Activated CD4-positive, alpha-beta T cell treated with anti-CD3 and anti-CD28 coated beads, Interleukin-2, amount 10 ng/mL, durations not matched to agents 7 days and 5 days (primary cell): ENCODE measurements at places on chromosomes 6 and 20.
A peak's percentile ranks its signal among the peaks of the same experiment; 100 is the strongest.

GRCh38 chr6:138231381-138231886 is 13.1 kb upstream of the PBOV1 start:
- DNase-seq: no peak

DNA sequence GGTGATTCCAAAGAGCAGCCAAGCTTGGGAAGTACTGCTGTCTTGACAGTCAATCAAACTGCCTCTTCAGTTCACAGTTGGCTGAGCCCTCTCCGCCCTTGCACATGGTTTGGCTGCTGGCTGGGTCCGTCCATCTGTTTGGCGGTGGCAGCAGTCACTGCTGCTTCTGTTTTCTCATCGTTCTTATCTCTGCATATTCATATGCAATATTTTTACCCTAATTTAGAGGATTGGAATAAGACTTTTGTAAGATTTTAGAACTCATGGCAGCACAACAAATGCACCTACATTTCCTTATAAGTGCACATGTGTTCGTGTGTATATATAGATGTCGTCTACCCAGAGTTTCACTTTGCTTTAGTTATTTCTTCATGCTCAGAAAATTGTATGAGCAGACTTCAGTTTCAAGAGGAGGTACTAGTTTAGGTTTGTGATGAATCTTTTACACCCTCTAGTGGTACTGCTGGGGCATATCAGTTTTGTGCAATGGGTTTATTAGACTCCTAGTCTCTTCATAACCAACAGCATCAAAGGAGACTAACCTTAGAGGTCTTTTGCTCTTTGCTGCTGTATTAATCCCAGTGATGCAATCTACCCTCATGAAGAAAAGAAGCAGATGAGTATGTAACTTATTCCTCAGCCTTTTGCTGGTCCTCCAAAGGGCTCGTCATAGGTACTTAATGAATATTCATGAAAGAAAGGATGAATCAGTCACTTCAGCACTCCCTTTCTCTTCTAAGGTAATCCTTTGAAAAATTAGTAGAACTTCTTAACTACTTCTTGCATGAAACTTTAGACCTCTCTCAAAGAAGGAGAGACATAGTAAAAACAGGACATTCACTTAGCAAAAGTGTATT is 44.3 kb downstream of the KHDC1L start:
- DNase-seq: peak; percentile 14

DNA sequence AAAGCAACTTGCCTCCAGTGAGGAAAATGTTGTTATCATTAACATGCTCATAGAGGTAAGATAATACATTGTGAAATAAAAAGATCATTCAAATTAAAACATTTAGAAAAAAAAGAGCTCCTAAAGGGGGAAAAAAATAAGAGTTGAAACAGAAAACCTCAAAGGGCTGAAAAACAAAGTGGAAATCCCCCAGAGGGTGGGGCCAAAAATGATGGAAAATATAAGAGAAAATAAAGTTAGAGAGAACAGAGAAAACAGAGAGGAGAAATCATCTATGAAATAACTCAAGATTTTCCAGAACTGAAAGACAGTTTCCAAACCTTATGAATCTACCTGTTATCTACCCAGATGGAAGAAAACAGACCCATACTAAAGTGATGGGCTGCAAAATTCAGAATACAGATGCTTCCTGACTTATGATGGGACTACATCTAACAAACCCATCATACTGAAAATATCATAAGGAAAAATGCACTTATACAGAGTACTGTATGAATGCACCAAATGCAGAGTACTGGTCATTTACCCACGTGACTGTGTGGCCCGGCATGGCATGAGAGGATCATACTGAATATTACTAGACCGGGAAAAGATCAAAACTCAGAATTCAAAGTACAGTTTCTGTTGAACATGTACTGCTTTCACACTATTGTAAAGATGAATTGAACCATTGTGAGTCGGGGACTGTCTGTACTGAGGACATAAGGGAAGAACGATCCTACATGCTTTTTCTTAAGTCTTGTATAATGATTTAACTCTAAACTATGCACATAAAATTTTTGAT is 4.0 kb downstream of the ZBTB24 start:
- no peak for DNase-seq

DNA sequence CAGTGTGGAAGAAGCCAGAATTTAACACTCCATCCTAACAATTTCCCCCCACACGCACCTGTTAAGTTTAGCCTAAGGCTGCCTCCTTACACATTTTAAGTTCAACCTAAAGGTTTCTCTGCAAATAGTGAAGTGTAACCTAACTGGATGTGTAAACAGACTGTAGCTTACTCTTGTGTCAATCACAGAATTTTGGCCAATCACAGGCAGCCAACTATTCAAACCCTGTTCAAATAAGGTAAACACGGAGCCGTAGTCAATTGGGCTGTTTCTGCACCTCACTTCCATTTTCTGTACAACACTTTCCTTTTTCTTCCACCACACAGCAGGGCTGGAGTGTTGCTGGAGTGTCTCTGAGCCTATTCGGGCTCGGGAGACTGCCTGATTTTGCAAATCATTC is 92.1 kb downstream of the ISM1 start:
- DNase-seq: no peak

DNA sequence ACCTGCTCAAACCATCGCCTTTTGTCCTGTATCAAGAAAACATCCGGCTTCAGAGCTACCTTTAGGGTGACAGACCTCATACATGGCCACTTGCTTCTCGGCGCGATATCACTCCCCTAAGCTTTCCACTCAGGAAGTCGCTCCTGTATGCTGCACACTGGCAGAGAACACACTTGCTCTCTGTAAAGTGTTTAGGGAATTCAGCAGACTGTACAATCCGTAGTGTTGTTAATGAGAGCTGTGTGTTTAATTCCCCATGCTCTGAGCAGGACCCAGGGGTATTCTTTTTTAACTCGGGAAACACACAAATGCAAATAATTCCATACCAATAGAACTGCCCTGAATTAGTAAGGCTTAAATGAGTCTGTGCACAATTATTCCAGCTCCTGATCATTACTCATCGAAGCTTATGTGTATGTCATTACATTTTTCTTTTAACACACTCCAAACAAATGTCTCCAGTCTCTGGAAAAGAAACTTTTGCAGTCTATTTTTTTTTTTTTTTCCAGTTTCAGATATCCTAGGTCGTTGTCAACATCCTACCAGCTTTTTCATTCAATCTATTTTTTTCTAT is 338.7 kb upstream of the ARID1B start:
- no peak for DNase-seq

DNA sequence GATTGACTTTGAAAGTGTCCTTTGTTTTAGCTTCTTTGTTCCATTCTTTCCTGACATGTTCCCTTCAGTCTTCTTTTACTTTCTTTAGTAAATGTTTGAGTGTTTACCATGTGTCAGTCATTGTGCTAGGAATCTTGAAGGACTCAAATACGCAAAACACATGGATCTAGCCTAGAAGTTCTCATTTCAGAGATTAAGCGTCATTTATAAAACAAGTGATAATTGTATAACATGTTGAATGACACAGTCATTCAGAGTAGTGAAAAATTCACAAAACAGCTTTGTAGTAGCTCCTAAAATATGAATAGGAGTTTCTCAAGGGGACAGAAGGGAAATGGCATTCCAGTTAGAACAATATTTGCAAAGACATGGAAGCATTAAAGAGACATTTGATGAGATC is 66.9 kb downstream of the MACROD2 start:
- no peak for DNase-seq

DNA sequence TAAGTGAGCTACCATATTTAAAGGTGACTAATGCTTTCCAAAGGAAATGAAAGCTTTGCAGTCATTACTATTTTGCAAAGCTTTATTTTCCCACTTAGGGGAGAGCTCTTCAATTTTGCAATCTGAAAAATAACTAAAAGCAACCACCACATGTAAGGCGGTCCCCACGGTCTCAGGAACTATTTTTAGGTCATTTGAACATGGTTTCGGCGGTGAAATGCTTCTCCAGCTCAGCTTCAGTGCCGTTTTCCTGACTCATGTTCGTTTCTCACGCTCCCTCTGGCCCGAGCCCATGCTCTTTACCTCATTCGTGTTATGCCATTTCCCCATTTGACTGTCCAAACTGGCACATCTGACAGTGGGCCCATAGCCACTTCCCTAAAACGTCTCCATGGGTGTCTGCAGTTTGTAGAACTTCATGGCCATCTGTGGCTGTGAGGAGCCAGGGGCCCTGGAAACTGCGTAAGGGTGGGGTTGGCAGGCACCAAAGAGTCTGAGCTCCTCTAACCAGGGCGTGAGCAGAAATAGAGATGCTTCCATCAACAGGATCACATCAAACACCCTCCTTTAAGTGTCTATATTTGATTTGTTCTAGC is 46.5 kb downstream of the ADTRP start:
- DNase-seq: peak; percentile 23

- DNase-seq: no peak
Observed at GRCh38 chr20:10639737-10640556, 33.9 kb downstream of the JAG1 start.

GRCh38 chr6:34459899-34460593 is 5.8 kb upstream of the PACSIN1 start:
- peak; percentile 64 for DNase-seq

DNA sequence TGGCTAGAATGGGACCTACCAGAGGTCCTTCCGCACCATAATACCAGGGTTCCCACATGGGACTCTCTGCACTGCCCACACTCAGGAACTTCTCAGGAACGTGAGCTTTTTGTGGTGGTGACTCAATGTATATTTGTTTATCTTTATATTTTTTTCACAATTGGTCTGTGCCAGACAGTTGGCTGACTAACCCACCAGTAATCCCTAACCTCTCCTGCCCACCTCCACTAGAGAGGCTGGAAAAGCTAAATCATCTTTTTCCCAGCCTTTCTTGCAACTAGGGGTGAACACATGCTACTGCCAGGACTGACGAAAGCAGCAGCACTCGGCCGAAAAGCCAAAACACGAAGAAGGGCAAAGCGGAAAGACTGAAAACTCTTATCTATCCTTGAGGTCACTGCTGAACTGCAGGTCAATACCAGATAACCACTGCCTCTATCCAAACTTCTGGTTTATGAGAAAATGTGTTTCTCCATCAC is 112.9 kb downstream of the TRERF1 start:
- DNase-seq: no peak

- DNase-seq: no peak
Observed at GRCh38 chr6:117955684-117956256, 48.7 kb downstream of the SLC35F1 start.

- no peak for DNase-seq
Observed at GRCh38 chr6:157249826-157250225, 73.5 kb downstream of the TMEM242 start.

GRCh38 chr6:126127659-126128058 is 141.3 kb downstream of the TRMT11 start:
- no peak for DNase-seq

DNA sequence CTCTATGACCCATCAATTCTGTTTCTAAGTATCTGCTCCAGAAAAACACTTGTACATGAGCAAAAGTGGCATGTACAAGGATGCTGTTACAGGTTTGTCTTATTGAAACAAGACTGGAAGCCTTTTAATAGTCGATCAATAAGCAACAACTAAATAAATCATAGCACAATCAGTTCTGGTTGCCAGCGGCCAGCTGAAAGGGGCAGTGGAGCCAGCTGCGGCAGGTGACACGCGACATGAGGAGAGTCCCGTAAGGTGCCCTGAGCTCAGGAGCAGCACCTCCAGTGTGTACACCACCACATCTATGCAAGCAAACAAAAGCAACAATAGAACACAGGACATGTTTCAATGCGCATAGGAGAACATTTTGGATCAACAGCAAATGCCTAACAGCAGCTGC is 20.7 kb upstream of the NNAT start:
- no peak for DNase-seq

- DNase-seq: no peak
Observed at GRCh38 chr6:170447561-170447930, 105.6 kb downstream of the PSMB1 start.

GRCh38 chr6:135323202-135323668 is 142.1 kb downstream of the MYB start:
- no peak for DNase-seq

DNA sequence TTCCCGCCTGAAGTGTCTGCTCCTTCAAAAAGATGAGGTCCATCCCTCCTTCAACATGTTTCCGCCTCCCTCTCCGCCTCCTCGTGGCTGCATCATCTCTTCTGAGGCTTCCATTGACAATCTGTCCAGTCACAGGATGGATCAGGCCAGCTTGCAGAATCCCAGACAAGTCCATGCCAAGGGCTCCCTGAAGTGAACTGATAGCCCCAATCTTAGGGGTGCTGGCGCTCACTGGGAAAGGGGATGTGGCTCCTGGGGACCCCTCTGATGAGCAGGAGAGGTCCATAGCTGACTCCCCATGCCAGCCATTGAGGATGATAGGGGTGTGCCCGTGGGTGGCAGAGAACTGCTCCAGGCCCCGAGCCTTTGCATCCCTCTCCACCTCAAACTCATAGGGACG is 48.6 kb upstream of the EMILIN3 start:
- DNase-seq: no peak

- no peak for DNase-seq
Observed at GRCh38 chr20:58822149-58822548, 28.6 kb downstream of the GNAS-AS1 start.

DNA sequence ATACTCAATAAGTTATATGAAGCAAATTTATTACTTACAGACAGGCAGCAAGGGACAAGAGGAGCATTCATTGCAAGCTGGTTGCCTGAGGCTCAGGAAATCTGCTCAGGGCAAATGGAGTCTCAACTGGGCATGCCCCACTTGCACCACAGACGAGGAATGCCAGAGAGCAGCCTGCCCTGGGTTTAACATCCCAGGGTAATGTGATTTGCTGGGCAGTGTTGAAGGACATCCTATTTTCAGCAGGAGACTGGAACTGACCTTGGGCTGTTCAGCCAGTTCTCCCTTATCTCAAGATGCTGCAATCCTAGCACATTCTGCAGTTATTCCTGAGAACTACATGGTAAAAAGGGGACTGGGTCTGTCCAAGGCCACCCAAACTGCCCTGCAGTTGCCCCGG is 3.8 kb upstream of the ENTPD6 start:
- DNase-seq: no peak

DNA sequence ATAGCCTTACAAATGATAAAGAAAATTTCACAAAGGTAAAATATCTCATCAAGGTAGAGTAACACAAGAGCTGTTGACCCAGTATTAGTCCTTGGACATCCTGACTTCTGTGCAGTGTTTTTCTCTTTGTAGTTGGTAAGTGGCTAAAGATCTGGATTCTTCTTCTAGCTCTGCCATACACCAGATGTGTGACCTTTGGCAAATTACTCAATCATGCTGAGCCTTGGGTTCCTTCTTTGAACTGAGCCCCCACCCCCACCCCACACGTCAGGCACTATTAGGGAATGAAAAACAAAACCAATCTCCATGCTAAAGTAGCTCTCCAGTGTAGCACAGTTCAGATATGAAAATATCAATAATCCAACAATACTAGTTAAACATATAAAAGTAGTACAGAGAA is 15.1 kb upstream of the TRIM39 start:
- DNase-seq: no peak
